Bronchus fibroblast of lung (primary cell): ENCODE measurements at places on chromosomes 16 and 17. TPM values are rescaled to one million over a fixed set of nuclear protein-coding genes. Genes with fewer than 3 reads are reported as not detected.

The RASD1 gene
- 0.30 and 0.84 TPM in 2 replicates for total RNA-seq

The CMIP gene
- 2.7 and 3.3 TPM in 2 replicates for total RNA-seq

The KDM6B gene
- 1.2 and 1.7 TPM in 2 replicates for total RNA-seq

The GJD3 gene
- 0.89 and 3.0 TPM in 2 replicates for total RNA-seq

The DNASE1L2 gene
- total RNA-seq: 0.15 and 1.0 TPM in 2 replicates

The CHST4 gene
- under 0.01 TPM in 1 of 2 replicates, not detected in the other for total RNA-seq

The KRTAP9-2 gene
- total RNA-seq: not detected in 2 replicates

The ZNF629 gene
- total RNA-seq: 12.5 and 14.1 TPM in 2 replicates

The PDF gene
- 23.9 and 25.6 TPM in 2 replicates for total RNA-seq
